ENCODE measurements at places on chromosomes 6 and 20.

DNA sequence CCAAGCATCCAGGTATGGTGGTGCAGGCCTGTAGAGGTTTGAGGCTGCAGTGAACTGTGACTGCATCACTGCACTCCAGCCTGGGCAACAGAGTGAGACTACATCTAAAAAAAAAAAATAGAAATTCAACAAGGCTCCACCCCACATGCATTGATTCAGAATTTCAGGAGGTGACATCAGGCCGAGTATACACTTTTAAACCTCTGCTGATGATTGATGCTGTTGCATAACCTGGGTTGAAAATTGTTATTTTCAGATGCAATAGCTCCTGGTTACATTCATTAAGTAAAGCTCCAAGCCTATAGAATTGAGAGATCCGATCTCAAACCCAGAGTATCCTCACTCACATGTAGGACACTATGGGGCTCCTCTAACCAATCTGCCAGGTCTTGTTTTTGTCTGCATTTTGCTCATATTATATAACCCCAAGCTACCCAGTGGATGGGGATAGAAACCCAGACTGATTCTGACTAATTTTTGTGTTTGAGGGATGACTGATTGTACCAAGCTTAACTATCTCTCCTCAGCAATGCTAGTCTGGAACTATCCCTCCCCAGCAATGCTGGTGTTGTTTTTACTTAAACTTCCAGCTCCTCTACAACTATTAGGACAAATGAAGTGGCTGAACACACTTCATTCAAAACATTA, 123.5 kb upstream of the PREP start:
- DNase-seq = no peak
- H3K4me1 ChIP-seq = no peaks in the 10 kb centered on the region
- H3K27me3 ChIP-seq = no peaks in the 10 kb centered on the region
- no peak overlapping the region for H3K4me3 ChIP-seq
- no peak overlapping the region for H3K27ac ChIP-seq
- H3K36me3 ChIP-seq = no peaks in the 10 kb centered on the region

DNA sequence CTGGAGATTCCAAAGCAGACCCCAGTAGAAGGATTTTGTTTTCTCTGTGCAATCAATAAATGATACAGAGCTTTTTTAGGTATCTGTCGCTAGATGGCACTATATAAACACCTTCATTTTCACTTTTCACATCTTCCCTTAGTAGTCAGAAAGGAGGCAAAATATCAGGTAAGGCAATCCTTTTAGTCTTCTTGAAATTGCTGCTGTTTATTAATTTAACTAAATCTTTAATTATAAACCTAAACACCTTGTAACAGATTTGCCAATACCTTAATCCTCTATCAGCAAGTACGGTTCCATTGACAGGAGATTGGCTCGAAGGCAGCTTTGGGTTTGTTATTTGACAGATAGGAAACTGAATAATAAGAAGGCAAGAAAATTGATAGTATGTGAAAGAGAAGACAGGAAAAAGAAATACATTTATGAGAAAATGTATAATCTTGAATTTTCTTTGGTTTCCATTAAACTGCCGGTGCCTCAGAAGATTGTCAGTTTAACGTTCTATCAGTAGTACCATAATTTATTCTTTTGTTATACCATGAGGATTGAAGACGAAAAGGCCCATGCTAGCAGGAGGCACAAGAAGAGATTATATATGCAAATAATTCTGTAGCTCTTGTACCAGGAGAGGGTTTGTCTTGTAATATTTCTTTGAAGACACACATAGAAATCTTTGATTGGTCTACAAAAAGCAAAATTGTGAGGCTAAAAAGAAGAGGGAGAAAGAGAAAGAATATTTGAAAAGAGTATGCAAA, 23.5 kb upstream of the IBTK start:
- no peak overlapping the region for H3K4me3 ChIP-seq
- H3K27ac ChIP-seq = no peak overlapping the region
- H3K4me1 ChIP-seq = no peaks in the 10 kb centered on the region
- no peaks in the 10 kb centered on the region for H3K27me3 ChIP-seq

DNA sequence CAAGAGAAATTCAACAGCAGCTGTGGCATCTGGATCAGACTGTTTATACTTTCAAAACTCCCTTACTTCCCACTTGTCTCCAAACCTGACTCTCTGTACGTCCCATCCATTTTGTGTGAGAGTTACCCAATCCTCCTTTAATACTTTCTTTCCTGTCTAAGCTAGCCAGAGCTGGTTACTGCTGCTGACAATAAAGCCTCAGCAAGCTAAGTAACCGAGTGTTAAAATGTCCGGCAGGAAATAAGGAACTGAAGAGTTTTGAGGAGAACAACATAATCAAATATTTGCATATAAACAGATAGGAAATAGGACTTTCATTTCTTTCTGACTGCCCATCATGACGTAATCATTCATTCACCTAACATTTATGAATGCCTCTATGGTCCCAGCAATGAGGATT, 11.6 kb downstream of the TMEM30A start:
- H3K4me1 ChIP-seq = peaks cover 3% of the 10 kb centered on the region
- no peak overlapping the region for H3K27ac ChIP-seq
- DNase-seq = peak; percentile 6
- H3K36me3 ChIP-seq = no peaks in the 10 kb centered on the region
- H3K27me3 ChIP-seq = no peaks in the 10 kb centered on the region

GRCh38 chr6:149368065-149368464, 32.0 kb upstream of the SUMO4 start:
- peaks cover 31% of the 10 kb centered on the region for H3K4me1 ChIP-seq
- H3K27me3 ChIP-seq = no peaks in the 10 kb centered on the region
- no peak overlapping the region for H3K4me3 ChIP-seq
- H3K27ac ChIP-seq = peak overlapping the region; percentile 37
- peaks cover 5% of the 10 kb centered on the region for H3K36me3 ChIP-seq

DNA sequence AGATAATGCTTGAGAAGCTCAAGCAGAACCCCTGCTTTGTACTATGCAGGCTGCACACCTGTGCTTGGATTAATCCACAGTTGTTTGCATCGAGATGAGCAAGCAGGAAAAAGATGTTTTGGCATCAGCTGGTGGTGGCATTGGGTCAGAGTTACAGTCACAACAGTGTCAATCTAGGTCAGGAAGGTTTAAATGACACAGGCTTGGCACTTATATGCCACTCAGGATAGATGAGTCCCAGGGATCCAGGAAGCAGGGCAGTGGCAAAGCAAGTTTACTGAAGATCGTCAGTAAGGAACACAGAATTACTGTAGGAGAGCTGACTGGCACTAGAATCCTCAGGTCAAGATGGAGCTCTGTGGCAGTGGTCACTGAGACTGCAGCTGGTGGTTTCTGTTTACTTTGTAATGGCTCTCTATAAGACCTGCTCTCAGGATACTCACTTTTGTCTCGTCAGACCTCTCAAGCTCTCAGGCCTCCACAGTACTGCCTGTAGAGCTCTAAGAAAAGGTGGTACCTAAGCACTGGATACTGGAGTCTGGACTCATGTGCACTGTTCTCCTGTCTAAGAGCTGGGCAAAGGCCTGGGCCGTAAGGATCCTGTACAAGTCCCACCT, 110.1 kb upstream of the HS3ST5 start:
- H3K4me3 ChIP-seq = no peak overlapping the region
- no peak overlapping the region for H3K27ac ChIP-seq
- no peaks in the 10 kb centered on the region for H3K36me3 ChIP-seq
- no peak for DNase-seq

DNA sequence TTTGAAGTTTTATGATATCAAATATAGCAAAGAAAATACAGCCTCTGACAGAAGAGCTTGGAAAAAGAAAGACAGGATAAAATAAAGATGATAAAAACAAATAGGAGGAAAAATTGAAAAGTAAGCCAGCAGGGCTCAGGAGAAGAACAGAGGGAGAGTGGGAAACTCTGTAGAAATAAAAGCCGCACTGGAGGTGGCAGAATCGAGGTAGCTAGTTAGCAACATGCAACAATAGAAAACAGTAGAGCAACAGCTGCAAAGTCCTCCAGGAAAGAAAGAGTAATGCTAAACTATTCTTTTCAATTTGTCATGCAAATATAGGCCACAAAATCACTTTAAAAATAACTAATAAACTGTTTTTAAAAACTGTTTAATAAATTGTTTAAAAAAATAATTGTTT, 28.8 kb downstream of the HBS1L start:
- no peak overlapping the region for H3K27ac ChIP-seq
- peaks cover 8% of the 10 kb centered on the region for H3K36me3 ChIP-seq
- H3K4me1 ChIP-seq = no peaks in the 10 kb centered on the region
- H3K4me3 ChIP-seq = no peak overlapping the region
- H3K27me3 ChIP-seq = no peaks in the 10 kb centered on the region
- DNase-seq = no peak
